ENCODE measurements at places on chromosomes 12 and 14.

GRCh38 chr12:442235-442884 is 17.4 kb upstream of the B4GALNT3 start:
- no peak for DNase-seq

GRCh38 chr12:70449074-70449752 is 83.1 kb downstream of the KCNMB4 start:
- no peak for DNase-seq

DNA sequence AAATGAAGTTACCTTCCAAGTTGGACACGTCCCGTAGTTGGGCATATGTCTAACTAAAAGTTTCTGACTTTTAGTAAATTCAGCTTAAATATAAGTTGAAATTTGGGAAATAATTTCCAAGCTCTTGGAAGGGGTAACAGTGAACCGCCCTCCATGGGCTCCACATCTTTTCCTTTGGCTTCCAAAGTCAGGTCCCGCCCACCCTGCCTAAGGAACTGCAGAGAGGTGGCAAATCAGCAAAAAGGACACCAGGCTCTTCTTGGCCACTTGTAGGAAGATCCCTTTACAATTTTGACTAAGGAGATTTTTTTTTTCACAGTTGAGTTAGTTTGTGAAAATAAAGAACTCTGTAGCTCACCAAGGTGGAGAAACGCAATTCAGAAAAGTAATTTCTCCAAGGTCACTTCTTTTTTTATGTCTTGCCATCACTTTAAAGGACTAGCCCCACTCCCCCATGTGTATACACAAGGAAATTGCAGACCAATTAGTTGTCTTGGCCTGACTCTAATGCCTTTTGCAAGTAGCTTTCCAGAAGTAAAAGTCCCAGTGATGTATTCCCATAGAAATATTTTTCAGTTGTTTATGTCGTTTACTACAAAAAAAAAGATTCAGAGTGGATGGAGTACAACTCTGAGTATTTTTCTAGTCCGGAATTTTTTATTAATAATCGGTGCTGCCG is 181.2 kb downstream of the PELI2 start:
- DNase-seq, result no peak

GRCh38 chr14:61461808-61462275 is 140.5 kb downstream of the PRKCH start:
- DNase-seq, result no peak

- DNase-seq, result no peak
Measured at GRCh38 chr12:46497739-46498138, 125.2 kb upstream of the SLC38A2 start.

GRCh38 chr12:56188131-56188777 is 1.0 kb downstream of the SMARCC2 start:
- DNase-seq, result no peak

DNA sequence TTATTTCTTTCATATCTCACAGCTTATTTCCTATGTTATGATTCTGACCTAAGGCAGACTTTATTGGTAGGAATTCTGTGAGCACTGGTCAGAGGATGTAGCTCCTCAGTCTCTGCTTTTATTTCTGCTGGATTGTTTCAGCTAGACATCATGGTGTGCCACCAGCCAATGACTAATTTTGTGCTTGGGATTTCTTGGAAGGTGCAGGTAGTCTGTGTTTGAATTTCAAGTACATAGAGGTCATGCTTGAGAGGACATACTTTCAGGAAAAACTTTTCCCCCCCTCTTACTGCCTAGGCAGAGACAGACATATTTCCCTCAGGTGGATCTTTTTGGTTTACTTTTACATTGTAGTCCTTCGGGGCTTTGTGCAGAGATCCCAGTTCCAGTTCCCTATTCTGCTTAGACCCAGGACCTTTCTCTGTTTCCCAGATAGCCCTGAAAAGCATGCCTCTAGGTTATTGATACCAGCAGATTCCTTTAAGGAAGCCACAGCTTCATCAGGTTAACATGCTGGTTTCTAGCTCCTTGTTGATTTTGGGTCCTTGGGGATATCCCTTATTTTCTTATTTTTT is 28.6 kb downstream of the BRMS1L start:
- DNase-seq, result no peak

DNA sequence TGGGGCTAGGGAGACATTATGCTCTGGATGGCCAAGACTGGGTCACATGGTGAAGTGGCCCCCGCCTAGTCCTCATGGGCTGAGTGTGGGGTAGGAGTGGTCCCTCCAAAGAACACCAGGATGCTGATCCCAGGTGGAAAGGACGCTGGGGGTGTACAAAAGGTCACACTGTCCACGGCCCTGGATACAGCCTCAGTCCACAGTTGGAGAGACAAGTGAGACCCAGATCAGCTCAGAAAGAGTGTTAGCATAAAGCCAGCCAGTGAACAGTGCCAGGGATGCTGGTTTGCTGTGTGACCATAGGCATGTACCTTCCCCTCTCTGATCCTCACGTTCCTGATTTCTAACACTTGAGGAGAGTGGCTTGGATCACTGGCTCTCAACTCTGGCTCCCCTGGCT is 13.4 kb upstream of the OAS2 start:
- no peak for DNase-seq

DNA sequence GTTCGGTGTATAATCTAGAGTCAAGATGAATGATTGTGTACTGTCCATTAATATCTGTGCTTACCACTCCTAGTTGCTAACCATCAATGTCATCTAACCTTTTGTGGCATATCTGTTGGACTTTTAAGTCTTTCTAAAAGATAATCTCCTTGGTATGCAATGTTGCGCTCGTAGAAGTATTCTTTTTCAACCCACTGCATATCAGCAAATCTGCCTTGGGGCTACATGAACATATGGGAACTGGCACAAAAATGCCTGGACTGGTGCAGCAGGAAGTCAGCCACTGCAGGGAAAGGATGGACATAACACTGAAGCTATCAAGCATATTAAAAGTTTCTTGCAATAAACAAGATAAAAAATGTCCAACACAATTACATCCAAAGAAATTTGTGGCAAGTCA is 124.3 kb upstream of the SLC38A4 start:
- no peak for DNase-seq

GRCh38 chr12:1726753-1727152 is 35.9 kb downstream of the ADIPOR2 start:
- DNase-seq, result no peak

GRCh38 chr14:95475540-95476240 is 40.8 kb downstream of the SYNE3 start:
- no peak for DNase-seq

- no peak for DNase-seq
Measured at GRCh38 chr12:132375747-132376463, 46.5 kb upstream of the GALNT9 start.

DNA sequence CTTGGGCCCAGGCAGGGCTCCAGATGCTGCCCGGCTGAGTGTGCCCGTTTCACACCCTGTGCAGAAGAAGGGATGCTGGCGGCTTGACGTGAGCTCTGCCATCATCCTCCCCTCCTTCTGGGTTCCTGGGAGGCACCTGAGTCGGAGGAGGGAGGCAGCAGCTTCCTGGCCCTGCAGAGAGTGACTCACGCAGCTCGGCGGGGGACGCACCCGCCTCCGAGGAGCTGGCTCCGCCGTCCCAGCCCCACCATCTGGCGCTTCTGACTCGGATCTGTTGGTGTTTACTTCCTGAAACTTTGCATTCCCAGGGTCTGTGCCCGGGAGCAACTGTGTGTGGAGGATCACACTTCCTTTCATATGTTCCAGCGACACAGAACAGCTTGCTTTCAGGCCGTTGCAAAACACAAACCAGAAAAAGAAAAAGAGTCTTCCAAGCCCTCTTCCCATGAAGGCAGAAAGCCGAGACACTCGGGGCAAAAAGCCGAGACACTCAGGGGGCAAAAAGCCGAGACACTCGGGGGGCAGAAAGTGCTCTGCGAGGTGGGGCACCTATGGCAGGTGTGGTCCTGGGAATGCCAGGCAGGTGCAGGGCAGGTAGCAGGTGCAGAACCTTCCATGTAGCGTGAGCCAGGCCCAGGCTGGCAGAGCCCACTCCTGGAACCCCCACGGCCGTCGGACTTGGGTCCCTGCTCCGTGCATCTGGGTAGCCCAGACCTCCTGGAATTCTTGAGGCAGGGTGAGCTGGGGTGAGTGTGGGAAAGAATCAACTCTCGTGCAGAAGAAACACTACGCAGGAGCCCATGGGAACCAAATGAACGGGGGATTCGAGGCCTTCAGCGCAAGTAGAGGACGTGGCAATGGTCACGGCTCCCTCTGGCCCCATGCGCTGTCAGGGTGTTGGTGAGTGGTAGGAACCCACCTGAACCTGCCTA is 27.6 kb upstream of the GALNT9 start:
- DNase-seq, result no peak

GRCh38 chr14:92944976-92945375 is 22.0 kb downstream of the CHGA start:
- DNase-seq, result no peak

DNA sequence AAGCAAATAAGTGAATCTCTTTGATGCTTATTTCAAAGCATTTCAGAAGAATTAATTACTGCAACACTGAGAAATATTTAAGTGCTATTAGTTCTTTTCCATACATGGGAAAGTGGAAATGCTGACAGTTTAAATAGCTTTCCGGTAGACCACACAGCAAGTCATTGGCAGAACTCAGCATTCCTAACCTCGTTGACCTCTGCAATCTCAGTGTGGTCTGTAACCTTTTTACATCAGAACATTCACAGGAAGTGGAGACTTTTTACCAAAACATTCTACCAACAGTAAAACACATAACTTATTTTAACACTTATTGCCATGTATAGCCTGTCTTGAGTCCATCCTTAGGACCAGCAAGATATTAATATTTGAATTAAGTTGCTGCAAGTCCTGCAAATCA is 249.5 kb upstream of the DCN start:
- DNase-seq, result no peak

DNA sequence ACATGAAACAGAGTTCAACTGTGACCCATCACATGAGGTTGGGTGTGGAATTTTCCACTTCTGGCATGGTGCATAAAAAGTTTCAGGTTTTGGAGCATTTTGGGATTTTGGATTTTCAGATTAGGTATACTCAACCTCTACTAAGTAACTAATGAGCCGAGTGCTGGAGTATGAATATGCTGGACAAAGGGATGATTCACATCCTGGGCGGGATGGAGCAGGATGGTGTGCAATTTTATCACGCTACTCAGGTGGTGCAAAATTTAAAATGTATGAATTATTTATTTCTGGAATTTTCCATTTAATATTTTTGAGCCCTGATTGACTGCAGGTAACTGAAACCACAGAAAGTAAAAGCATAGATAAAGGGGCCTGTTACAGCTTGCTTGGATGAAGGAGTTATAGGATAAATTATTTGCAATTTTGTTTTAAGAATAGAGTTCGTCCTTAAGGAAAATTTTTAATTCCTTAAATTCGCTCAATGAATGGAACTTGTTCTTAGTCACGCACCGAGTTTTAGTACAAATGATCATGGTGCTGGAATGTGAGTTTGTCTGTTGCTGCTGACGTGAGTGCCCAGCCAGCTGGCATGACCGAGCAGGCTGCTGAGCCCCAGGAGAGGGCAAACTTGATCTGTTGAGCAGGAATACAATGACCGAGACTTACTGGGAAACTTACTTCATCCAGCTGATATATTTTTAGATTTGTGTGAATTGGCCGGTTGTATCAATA is 176.3 kb downstream of the ESR2 start:
- no peak for DNase-seq

- no peak for DNase-seq
Measured at GRCh38 chr14:55556929-55557623, 22.9 kb upstream of the KTN1 start.

DNA sequence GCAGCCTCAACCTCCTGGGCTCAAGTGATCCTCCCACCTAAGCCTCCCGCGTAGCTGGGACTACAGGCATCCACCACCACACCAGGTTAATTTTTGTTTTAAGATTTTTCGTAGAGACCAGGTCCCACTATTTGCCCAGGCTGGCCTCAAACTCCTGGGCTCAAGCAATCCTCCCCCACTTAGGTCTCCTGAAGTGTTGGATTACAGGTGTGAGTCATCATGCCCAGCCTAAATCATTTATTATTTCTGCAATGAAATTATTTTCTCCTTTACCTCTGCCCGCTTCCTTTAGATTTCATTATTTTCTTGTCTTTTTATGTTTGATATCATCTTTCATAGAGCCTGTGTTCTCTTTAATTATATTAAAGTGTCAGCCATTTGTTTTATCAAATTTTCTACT is 165.2 kb upstream of the OTX2 start:
- no peak for DNase-seq

- no peak for DNase-seq
Measured at GRCh38 chr14:71620401-71620800, 311.8 kb upstream of the RGS6 start.

GRCh38 chr12:123621101-123621500 is 12.4 kb downstream of the EIF2B1 start:
- DNase-seq, result no peak

DNA sequence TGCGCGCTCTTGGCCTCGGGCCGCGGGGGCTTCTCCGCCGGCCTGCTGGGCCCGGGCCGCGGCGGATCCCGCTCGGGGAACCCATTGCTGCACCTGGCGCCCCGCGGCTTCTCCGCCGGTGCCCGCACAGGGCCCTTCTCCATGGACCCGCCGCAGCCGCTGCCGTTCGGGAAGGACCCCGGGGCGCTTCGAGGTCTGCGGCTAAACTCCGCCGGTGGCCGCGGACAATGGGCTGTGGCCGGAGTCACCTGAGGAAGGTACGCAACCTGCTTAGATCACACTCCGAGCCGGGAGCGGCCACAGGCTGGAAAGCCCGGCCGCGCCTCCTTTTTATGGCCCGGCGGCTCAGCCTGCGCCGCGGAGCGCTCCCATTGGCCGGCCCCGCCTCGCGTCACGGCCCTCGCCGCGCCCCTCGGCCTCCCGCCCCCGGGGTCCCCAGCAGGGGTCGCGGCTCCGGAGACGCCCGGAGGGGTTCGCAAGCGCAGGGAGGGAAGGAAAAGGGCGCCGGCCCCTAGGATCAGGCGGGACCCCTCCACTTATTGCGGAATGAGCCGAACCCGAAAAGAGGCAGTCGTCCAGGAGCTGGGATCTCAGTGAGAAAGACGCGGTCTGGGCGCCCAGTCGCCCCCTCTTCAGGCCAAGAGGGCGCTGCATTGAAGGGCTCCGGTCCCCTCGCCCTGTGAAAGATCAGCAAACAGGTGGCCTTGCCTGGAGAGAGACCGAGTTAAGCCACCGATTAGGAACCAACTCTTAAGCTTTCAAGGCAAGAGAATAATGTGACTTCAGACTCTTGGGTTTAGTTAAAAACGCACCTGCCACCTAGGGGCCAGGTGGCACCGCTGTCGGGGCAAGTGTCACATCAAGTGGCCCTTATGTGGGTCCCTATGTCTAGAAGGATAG is at the start of gene GCH1:
GCH1 (minus strand) TSS at position 306 of the 900 bp plus-strand sequence; CDS start at position 143, 163 bp downstream.
- DNase-seq, result peak; percentile 40

DNA sequence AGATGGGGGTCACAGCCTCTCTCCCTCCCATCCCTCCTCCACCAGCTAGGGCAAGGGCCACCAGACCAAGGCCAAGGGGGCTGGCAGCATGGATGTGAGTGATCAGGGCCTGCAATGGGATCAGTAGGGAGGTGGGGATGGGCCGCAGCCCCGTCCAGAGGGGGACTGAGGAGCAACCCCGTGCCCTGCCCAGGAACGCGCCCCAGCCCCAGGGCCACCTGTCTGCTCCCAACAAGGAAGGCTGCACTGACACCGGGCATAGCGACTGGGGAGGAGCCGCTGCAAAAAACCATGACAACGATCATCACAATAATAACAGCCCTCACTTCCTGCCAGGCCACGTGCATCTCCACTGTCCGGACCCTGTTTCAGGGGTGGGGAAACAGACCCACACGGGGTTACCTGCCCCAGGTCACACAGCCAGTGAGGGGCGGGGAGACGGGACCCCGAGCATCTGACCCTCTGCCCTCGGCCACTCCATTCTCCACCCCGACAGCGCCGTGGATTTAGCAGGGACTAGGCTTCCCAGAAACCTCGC is 24.3 kb downstream of the NCOR2 start:
- no peak for DNase-seq

- DNase-seq, result peak; percentile 37
Measured at GRCh38 chr14:23068789-23069412, 11.6 kb upstream of the CDH24 start.

GRCh38 chr12:116331876-116332275 is 54.4 kb upstream of the MED13L start:
- no peak for DNase-seq

All from stimulated activated CD8-positive, alpha-beta memory T cell treated with anti-CD3 and anti-CD28 coated beads, Interleukin-4, amount 100 ng/mL, for 1 hour (primary cell).